ENCODE measurements at places on chromosomes 6 and 20.

DNA sequence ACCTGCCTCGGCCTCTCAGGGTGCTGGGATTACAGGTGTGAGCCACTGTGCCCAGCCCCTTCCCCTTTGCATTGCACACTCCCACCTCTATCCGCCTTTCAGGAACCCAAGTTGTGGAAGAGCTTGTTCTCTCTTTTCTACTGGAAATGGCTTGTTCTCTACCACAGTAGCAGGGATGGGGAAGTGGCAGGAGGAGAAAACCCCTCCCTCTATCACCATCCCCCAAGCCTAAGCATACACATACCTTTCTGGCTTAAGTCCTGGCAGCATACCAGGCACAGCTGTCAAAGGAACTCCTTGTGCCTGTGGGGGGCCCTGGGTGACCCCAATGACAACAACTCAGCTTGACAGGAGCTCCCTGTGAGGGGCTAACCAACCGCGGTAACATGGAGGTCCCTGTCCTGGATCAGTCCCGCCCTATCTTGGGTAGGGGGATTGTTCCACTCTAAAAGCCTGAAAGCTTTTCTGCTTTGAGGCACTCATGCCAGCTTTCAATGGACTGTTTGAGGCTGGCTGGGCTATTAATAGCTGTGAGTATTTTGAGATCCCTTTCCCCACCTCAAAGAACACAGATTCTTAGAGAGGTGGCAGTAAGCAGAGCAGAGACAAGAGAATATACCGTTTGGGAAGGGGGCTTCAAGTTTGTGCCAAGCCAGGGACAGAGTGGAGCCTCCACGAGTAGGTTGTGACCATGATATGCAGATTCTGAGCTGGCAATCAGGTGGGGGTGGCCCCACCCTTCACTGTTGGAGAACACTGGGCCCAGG lies 2.3 kb downstream of the KLHDC3 start:
- no peak for DNase-seq

DNA sequence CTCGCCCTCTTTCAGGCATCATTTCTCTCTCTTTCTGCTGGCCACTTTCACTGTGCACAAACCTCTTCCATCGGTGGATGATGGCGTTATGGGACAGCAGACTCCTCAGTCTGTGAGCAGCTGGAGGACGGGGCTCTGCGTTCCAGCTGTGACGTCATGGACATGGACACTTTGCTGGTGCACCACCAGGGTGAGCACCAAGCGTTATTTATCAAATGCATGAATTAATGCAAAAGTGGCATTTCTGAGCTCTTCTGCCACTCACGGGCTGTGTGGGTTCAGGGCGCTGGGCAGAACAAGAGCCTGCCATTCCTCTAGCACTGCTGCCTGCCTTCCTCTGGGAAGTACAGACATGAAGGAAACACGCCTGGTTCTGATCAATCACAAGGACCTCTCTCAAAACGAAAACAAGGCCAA lies 82.9 kb upstream of the MPC1 start:
- DNase-seq: no peak

DNA sequence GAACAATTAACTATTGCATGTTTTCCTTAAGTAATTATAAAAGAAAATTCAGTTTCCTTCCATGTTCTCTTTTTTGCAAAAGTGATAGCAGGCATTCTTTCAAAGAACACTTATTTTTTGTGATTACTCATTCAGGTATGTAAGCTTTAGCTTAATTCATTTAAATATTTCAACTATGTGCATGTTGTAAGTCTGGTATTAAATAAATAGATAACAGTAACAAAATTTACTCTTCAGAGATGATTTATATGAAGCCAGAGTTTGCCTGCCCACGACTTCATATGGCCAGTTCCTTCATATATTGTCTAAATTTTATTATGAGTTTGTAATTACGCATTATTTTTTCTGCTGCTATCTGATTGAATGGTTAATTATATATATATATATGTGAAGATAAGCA lies 110.9 kb downstream of the ADGRG6 start:
- no peak for DNase-seq

DNA sequence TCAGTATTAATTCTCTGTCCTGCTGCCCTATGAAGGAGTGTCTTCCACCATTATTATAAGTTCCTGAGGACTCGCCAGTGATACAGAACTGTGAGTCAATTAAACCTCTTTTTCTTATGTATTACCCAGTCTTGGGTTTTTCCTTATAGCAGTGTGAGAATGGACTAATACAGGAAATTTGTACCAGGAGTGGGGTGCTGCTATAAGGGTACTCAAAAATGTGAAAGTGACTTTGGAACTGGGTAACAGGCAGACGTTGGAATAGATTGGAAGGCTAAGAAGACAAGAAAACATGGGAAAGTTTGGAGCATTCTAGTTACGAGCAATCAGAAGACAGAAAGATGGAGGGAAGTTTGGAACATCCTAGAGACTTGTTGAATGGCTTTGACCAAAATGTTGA lies 616.7 kb upstream of the EPHA7 start:
- DNase-seq: no peak

DNA sequence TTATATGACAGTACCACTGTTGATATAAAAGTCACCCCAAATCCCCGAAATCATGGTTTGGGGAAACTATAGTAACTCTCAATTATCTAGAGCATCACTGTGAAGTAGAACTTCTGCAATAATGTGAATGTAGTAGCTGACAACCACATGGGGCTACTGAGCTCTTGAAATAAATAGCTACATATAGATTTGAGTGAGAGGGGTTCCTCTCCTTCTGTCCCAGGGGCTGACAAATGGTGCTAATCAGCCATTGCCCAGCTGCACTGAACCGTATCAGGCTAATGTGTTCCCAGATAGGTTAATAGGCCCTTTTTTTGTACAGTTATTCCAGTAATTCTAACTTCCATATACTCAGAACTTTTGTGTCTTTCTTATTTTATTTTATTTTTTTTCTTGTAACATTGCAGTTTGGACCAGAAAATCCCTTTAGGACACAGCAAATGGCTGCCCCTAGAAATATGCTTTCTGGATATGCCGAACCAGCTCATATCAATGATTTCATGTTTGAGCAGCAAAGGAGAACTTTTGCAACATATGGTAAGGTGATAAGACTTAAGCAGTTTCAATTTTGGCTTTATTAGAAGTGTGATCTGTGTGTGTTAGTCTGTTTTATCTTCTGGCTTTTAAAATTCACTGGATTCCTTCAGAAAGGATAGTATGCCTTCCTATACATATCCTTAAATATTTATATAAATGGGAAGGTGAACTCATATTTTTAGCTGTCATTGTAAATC lies 21.1 kb downstream of the CDC40 start:
- no peak for DNase-seq

- no peak for DNase-seq
Observed at GRCh38 chr6:6964675-6965074, 143.1 kb upstream of the RREB1 start.

DNA sequence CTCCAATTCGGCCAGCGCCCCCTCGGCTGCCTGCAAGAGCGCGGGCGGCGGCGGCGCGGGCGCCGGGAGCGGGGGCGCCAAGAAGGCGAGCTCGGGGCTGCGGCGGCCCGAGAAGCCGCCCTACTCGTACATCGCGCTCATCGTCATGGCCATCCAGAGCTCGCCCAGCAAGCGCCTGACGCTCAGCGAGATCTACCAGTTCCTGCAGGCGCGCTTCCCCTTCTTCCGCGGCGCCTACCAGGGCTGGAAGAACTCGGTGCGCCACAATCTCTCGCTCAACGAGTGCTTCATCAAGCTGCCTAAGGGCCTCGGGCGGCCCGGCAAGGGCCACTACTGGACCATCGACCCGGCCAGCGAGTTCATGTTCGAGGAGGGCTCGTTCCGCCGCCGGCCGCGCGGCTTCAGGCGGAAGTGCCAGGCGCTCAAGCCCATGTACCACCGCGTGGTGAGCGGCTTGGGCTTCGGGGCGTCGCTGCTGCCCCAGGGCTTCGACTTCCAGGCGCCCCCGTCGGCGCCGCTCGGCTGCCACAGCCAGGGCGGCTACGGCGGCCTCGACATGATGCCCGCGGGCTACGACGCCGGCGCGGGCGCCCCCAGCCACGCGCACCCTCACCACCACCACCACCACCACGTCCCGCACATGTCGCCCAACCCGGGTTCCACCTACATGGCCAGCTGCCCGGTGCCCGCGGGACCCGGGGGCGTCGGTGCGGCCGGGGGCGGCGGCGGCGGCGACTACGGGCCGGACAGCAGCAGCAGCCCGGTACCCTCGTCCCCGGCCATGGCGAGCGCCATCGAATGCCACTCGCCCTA lies 963 bp downstream of the FOXF2 start:
- no peak for DNase-seq

GRCh38 chr6:35209081-35209480 lies 4.7 kb upstream of the SCUBE3 start:
- no peak for DNase-seq

GRCh38 chr20:22346716-22347115 lies 237.7 kb downstream of the FOXA2 start:
- no peak for DNase-seq

GRCh38 chr6:14091339-14091978 lies 26.1 kb upstream of the CD83 start:
- no peak for DNase-seq

- DNase-seq: no peak
Observed at GRCh38 chr6:115539531-115539930, 521.2 kb downstream of the FRK start.

GRCh38 chr6:40798069-40798770 lies 211.1 kb upstream of the LRFN2 start:
- no peak for DNase-seq

GRCh38 chr6:106844930-106845329 lies 129.6 kb downstream of the CD24 start:
- no peak for DNase-seq

GRCh38 chr6:155943635-155944034 lies 488.0 kb upstream of the NOX3 start:
- no peak for DNase-seq

GRCh38 chr6:5191222-5191621 lies 69.5 kb downstream of the LYRM4 start:
- DNase-seq: no peak

GRCh38 chr20:9699181-9699580 lies 139.7 kb downstream of the PAK5 start:
- no peak for DNase-seq

DNA sequence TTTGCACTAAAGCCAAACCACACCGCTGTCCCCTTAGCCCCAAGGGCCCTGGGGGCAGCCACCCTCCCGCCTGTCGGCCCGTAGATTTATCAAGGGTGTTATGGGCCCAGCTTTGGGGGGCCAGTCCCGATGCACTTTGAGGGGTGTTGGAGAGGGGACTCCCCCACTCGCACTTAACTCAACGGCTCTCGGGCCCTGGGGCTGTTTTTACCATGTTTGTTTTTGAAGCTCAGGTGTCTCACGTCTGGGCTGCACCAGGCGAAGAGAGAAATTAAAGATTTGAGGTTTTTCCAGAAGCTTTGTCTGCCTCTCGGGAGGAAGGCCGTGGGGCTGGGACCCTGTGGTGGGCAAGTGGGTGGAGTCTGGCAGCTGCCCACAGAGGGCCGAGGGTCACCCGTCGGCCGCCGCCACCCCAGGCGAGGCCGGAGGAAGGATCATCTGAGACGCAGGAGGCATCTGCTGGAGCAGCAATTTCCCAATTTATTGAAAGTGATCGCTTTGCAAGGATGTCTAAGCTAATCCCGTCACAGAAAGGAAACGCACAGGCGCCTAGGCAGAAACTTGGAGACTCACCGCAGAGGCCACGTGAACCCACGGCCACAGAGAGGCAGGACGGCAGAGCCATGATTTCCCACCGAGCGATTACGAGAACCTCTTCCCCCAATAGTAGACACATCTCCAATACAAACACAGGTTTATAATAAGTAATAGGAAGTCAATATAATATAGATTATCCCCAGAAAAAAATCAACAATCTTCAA lies 3.8 kb downstream of the SLC2A4RG start:
- DNase-seq: no peak

- DNase-seq: no peak
Observed at GRCh38 chr6:104941729-104942091, 15.2 kb upstream of the LIN28B start.

DNA sequence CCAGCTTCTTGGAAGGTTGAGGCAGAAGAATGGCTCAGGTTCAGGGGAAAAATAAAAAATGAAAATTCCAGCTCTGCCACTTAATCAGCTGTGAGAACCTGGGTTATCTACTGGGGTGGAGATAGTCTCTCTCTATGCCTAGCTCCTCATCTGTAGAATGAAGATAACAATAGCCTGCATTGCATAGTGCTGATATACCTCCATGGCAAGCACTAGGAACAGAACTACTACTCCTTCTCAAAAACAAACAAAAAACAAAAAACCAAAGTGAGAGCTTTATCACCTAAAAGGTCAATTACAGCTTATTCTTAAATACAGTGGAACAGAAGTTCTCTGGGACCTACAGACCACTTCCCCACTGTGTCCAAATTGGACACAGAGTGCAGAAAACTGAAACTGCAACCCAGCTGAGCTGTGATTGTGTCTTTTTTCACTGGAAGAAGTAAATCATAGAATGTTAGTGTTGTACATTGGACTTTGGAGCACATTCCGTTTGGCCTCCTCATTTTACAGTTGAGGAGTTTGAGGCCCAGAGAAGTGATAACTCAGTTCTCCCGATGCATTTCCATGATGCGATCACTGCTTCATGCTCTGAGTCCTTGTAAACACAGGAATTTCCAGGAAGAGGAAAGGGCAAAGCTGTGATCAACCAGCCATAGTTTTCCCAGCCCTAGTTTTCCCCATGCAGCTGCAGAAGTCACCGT lies 23.3 kb downstream of the MTFR2 start:
- no peak for DNase-seq

DNA sequence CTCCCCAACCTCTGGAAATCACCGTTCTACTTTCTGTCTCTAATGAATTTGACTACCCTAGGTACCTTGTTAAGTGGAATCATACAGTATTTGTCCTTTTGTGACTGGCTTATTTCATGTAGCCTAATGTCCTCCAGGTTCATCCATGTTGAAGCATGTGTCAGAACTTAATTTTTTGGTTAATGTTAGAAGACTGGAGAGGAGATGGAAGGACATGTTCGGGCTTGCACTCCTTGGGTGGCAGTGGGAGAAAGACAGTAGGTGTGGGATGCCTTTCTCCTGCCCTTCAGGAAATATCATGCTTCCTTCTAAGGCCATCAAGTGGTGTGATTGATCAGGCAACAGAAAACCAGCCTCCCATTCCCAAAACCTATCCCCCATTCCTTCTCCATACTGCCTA lies 61.1 kb upstream of the RNF144B start:
- DNase-seq: no peak

DNA sequence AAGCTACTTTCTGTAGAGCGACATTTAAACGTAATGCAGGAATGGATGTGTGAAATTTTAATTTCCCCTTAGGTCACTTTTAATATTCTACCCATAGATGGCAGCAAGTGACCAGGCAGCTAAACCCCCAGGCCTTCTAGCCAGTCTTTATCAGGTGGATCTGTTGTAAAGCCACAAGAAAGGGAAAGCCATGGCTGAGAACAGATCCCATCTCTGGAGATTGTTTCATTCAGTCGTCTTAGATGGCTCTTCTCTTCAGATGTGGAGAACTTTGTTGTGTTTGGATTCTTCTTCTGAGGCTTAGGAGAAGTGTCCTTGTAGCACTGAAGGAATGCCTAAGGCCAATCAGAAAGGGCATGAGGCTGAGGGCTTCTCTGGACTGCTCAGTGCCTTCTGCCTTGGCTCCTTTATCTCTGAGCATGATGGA lies 15.8 kb upstream of the RNF182 start:
- DNase-seq: no peak
